ENCODE measurements at places on chromosomes 4 and X.

GRCh38 chr4:17544831-17545234 is 29.9 kb downstream of the CLRN2 start:
- DNase-seq: no peak

GRCh38 chr4:1661695-1662094 is 22.4 kb downstream of the FAM53A start:
- DNase-seq: no peak

DNA sequence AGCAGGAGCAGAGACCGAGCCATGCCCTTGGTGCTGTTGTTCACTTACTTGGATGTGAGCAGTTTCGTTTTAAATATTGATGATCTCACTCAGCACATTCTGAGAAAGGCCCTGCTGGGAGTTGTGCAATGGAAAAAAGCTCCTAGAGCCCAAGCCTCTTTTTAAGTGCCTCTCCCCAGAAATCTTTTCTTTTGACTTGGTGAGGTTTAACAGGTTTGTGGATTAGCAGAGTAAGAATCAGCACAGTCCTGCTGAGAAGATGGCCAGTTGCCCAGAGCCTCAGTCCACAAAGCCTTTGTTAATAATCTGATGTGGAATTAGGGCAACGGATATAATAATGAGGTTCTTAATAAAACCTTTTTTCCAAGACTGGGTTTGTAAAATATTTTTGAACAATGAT is 157.5 kb upstream of the ATP6AP2 start:
- DNase-seq: no peak

DNA sequence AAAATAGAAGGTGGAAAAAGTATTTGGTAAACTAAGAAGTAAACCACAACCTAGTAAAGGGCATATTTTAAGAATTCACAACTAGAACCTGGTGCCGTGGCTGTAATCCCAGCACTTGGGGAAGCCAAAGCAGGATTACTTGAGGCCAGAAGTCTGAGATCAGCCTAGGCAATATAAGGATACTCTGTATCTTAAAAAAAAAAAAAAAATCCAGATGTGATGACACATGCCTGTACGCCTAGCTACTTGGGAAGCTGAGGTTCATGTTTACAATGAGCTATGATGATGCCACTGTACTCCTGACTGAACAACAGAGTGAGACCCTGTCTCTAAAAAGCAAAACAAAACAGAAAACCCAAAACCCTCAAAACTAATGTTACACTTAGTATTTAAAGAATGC is 294.9 kb upstream of the ZCCHC13 start:
- no peak for DNase-seq

- DNase-seq: no peak
These were observed 850 bp downstream of the IGBP1 start for GRCh38 chrX:70134116-70134477.

DNA sequence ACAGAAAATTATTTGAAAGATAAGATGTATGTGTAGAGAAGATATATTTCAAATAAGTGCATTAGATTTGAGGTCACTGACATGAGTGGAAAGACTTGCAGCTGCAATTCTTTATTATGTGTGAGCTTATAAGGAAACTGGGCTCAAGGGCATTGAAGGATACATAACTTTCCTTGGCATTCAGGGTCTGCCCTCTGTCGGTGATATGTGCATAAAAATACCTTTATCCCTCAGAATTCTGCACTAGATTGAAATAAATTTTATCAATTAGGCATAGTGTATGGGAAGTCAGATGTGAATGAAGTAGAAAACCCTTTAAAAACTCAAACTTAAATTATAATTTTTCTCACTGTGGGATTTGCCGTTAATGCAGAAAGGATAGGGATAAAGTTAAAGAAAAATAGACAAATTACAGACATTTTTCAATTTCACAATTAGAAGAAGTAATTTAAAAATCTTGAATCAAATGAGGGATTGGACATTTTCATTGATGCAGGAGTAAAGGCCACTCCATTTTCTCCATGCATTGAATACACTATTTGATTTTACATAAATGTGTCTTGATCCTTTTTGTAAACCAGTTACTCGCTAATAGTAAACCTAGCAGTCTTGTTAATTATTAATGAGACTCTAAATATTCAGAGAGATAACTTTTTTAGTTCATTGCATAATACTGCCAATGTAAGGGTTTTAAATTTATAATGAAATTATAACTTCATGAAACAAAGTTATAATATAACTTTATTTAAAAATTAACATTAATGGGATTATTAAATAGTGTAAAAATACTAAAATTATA is 21.0 kb upstream of the ETNPPL start:
- DNase-seq: no peak

DNA sequence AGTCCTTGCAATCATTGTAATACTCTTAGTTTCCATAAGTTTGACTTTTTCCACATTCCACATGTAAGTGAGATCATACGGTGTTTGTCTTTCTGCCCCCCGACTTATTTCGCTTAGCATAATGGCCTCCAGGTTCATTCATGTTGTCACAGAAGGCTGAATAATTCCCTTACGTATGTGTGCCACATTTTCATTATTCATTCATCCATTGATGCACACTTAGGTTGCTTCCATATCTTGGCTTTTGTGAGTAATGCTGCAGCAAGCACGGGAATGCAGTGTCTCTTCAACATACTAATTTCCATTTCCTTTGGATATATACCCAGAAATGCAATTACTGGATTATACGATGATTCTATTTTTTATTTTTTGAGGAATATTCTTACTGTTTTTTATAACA is 22.0 kb upstream of the VEGFC start:
- DNase-seq: no peak

DNA sequence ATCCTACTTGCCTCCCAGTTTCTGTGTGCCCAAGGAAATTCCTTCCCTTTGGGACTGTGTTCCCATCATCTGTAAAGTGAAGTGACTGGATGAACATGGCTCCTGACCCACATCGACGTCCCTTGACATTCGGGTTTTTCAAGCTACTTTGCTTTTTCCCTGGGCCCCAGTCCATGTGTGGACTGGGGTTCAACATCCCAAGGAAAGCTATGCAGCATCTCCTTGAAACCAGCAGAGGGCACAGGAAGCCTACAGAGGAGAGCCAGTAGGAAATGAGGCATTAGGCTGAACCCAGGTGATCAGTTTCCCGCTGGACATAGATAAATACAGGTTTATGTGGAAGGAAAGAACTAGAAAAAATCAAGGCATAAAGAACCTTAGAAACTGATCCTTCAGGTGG is 145.1 kb upstream of the ARHGEF9 start:
- no peak for DNase-seq

- no peak for DNase-seq
These were observed 30.3 kb downstream of the OTC start for GRCh38 chrX:38382663-38383062.

DNA sequence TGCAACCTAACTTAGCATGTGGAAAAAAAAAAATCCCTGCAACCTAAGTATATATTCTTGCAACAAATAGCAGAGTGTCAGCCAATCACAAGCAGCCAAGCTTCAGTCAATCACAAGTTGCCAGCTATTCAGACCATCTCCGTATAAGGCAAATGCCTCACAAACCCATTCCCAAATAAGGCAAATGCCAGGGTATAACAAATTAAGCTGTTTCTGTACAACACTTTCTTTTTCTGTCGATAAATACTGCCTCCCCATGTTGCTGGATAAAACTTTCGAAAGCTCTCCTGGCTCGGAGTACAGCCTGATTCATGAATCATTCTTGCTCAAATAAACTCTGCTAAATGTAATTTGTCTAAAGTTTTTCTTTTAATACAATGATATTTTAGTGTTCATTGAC is 460.7 kb upstream of the SMIM31 start:
- DNase-seq: no peak

DNA sequence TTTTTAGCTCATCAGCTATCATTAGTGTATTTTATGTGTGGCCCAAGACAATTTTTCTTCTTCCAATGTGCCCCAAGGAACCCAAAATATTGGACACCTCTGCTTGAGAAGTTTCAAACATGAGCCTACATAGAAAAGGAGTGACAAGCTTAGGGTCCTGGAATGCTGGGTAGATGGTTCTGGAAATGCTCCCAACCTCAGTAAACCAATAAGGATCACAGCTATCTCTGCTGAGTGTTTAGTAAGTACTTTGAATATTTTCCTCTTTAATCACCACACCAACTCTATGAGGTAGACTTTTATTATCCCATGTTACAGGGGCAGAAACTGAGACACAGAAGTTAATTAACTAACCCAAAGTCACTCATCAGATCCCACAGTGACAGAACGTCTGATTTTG is 164.9 kb upstream of the KLF3 start:
- DNase-seq: no peak

DNA sequence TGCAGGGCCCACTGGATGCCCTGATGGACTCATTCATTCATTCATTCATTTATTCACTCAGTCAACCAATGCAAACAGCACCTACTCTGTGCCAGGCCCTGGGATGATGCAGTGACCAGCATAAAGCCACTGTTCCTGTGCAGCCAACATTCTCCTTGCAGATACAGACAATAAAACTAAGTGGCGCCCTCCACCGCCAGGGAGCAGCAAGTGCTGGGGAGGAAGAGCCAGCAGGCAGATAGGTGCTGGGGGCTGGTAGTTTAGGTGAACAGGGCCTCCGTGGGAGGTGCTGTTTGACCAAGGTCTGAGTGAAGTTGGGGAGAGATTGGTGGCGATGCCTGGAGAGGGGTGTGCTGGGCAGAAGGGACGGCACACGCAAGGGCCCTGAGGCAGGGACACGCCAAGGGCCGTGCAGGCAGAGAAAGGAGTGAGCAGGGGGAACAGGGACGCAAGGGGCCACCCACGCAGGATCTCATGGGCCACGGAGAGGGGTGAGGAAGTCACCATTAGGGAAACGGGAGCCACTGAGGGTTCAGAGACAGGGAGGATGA is 65.5 kb downstream of the WFS1 start:
- no peak for DNase-seq

DNA sequence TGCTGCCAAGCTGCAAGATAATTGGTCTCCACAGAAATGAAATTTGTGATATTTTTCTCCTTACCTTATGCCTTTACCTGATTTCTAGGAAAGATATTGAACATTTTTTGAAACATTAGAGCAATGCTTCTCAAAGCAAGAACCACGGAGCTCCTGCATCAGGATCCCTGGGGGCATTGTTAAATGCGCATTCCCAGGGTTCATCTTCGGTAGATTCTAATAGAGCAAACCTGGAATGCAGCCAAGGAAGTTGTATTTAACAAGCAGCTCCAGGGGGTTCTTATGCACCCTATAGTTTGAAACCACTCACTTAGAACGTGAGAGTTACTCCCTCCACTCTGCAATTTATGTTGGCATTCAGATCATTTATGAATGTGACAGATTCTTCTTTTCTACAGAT is 126.2 kb downstream of the SLC39A8 start:
- no peak for DNase-seq

Data from activated effector memory CD4-positive, alpha-beta T cell treated with Interleukin-2 at 50 U/mL for 16 hours (primary cell).